H7 (cell line): ENCODE measurements at places on chromosomes 13 and 19. TPM values are rescaled to one million over a fixed set of nuclear protein-coding genes. Genes with fewer than 3 reads are reported as not detected.

GRCh38 chr13:112186091-112186490, 119.1 kb downstream of the SOX1 start:
- DNase-seq = no peak

- no peak for DNase-seq
These were observed 37.1 kb downstream of the UTP14C start for GRCh38 chr13:52061587-52061986.

DNA sequence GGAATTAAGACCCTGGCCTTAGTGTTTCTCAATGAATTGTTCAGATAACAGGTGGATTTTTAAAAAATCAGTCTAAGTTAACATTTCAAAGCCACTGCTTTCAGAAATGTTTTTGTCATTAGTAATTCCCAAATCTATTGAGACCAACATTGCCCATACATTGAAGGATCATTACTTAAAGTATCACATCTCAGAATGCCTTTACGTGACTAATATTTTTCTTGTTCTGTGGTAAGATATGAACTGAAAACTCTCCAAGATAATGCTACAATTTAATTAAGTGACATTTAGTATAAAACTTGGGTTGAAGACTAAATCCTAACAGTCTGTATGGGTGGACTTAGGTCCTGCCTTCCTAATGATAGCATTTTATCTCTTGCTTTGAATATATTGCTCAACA, 59.4 kb upstream of the POSTN start:
- DNase-seq = no peak

DNA sequence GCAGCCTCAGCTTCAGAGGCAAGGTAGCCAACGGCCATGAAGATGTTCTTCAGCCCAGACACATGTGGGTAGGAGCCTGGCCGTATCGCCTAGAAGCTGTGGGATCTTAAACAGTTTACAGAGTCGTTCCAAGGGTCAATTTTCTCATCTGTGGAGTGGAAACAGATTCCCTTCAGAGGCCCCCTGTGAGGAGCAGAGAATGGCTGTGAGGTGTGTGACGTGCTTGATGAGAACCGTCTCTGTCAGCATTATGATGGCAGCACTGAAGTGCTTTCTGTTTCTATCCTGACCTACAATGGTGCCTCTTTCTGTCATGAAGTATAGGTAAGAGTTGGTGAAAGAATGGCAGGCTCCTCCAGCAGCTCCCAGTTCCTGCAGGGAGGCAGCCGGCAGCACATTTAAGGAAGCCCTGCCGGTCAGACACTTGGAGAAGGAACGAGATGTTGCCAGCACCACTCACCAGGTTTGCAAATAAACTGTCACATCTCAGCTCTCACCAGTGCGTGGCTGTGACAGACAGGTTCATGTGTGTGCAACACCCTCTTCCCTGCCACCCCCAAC, 277.3 kb downstream of the FOXO1 start:
- DNase-seq = no peak

The SIGLEC8 gene
- not detected in 2 replicates for total RNA-seq
